ENCODE measurements at places on chromosomes 7 and 10. TPM values are rescaled to one million over a fixed set of nuclear protein-coding genes. Genes with fewer than 3 reads are reported as not detected.

DNA sequence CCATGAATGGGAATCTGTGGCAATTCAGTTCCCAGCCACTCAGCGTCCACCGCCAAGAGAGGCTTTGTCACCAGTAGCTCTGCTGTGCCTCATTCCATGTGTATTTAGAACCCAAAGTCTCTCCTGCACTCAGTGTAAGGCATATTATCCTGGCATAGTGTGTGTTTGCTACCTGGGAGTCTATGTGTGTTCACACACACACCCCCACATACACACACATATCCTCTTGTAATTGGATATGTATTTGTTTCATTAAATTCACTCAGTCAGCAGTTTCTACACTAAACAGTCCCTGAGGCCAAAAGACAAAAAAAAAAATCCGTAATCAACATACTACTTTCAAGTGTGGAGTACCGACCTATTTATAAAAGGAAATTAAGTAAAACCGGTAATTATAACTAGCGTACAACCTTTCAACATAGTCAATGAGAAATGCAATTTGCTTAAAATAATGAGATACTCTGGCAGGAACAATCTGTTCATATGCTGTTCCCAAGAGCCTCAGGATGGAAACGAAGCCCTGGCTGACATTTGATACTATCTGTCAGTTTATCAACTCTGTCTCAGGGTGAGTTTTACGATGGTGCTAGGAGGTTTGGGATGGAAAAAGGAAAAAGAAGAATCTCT is 425.8 kb upstream of the CELF2 start:
- DNase-seq, result no peak

- no peak for DNase-seq
Observed at GRCh38 chr7:31783221-31783620, 96.2 kb downstream of the PPP1R17 start.

DNA sequence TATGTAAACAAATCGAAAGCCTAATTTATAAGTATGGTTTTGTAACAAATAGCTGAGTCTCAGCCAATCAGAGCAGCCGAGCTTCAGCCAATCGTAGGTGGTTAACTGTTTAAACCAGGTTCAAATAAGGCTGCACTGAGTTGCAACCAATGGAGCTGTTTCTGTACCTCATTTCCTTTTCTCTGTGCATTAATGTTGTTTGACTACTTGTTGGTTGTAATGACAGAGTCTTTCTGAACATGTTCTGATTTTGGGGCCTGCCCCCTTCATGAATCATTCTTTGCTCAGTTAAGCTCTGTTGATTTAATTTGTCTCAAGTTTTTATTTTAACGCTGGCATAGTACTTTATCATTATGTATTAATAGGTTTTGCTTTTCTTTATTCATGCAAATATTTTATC is 14.6 kb downstream of the OTUD1 start:
- DNase-seq, result no peak

The ABCC2 gene
- total RNA-seq, result 0.72 TPM

The IGFBP3 gene
- 23.2 TPM for total RNA-seq

The PTPN20 gene
- 4.9 TPM for total RNA-seq

The CYP3A4 gene
- 0.67 TPM for total RNA-seq

DNA sequence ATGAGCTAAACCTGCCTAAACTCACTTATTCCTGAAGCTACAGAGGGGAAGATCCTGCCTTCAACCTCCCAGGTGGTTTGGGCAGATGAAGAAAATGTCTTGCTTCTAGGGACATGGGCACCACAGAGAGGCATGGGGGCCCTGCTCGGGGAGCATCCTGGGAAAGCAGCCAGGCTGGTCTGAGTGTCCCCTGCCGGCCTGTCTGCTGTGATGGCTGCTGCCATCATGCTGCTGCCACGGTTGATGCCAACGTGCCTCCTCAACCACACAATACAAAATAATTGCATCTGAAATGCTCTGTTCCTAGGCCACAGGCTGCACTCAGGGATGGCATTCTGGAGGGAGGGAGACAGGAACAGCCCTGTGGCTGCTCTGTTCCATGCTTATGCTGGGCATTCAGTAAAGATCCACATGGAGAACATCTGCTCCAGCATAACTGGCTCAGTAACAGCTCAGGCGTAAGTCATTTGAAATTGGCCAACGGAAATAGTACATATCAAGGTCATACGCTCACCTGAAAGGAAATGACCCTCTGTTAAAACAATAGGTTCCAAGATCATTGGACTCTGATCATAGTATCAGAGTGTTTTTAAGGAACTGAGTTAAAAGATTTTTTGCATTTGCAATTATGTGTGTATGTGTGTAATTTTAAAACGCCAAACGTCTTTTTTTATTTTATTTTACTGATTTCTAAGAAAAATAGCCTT is 299.0 kb downstream of the TNS3 start:
- DNase-seq, result peak; percentile 14

DNA sequence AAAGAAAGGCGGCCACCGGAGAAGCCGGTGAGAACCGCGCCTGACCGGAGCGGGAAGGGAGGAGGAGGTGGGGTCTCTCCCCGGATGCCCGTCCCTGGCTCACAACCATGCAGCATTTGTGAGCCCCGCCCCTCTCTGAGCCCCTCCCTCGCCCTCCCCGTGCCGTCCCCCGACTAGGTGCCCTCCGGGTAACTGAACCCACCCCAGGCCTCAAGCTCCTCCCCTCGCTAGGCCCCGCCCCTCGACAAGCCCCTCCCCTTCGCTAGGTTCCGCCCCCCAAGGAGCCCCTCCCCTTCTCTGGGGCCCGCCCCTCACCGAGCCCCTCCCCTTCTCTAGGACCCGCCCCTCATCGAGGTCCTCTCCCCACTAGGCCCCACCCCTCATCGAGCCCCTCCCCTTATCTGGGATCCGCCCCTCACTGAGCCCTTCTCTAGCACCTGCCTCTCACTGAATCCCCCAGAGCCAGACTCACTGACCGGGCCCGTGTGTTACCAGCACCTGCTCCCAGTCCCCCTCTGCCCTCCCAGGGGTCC is 42.2 kb upstream of the HSPB1 start:
- peak; percentile 30 for DNase-seq

DNA sequence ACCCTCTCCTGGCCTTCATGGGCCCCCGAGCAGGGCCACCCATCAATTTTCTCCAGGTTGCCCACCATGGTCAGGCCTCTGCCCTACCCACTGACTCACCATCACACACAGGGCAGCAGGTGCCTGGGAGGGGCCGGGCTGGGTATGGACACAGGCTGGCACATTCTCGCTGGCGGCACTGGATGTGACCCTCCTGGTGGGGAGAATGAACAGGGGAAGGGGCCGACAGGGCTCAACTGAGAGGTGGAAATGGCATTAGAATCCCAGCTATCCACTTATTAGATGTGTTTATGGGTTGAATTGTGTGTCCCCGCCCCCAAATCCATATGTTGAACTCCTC is 16.4 kb downstream of the KCP start:
- no peak for DNase-seq

The TSPAN13 gene
- 151 TPM for total RNA-seq

The SFR1 gene
- 6.8 TPM for total RNA-seq

DNA sequence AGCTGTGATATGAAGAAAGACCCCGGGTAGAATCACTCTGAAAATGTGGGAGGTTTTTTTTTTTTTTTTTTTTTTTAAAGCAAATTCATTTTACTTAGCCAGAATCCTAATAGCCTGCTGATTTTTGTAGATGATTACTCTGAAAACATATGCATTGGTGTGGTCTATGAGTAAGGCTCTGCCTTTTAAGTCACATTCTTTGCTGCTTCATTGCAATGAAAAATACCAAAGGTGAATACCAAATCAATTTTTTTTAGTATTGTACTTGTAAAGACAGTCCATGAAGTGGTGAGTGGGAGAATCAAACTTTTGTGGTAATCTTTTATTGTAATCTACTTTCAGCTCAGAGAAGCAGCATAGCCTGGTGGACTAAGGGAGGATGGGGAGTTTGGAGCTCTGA is 130.3 kb downstream of the SDK1 start:
- DNase-seq, result no peak

The NXPH1 gene
- not detected for total RNA-seq

The AIFM2 gene
- 25.7 TPM for total RNA-seq

The SHH gene
- 5.6 TPM for total RNA-seq

The HSPA14 gene
- 20.2 TPM for total RNA-seq

The TFR2 gene
- total RNA-seq, result 1.8 TPM

GRCh38 chr10:132614431-132615340 is 77.1 kb downstream of the INPP5A start:
- no peak for DNase-seq

GRCh38 chr10:78049851-78050250 is 16.2 kb downstream of the RPS24 start:
- no peak for DNase-seq

DNA sequence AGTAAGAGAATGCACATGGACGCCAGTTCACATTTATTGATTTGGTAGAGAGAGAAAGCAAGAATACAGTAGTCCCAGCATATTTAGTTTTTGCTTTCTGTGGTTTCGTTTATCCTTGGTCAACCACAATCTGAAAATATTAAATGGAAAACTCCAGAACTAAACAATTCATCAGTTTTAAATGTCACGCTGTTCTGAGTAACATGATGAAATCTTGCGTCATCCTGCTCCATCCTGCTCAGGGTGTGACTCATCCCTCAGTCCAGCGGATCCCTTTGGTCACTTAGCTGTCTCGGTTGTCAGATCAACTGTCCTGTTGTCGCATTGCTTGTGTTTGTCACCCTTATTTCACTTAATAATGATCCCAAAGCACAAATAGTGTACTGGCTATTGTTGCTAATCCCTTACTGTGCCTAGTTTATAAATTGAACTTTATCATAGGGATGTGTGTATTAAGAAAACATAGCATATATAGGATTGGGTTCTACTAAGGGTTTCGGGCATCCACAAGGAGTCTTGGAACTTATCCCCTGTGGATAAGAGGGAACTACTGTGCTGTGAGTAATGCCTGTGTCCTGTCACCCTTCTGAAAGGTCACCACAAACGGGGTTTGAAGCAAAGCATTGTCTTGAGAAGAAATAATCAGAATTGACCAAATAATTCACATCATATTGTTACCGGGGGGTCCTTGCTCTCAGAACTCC is 73.6 kb downstream of the OTUD1 start:
- DNase-seq, result no peak

The TDRD1 gene
- 0.05 TPM for total RNA-seq

The RTKN2 gene
- 7.4 TPM for total RNA-seq

The AQP1 gene
- 33.9 TPM for total RNA-seq

- DNase-seq, result peak; percentile 50
Observed at GRCh38 chr10:11610826-11611247, 613 bp downstream of the USP6NL start.

DNA sequence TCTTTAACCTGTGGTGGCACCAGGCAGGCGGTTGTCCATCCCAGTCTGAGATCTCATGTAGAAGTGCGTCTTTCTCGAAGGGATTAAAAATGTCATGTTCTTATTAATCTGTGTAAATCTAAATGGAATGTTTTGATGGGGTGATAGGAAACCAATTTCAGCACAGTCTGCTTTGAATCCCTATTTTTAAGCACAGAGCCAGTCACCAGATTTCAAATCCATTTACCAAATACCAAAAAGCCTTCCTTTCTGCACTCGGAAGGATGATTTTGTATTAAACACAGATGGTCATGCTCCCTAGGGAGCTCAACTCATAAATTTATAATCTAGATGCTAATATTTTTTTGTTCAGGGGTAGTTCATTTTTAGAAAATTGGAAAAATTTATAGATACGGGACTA is 160.6 kb upstream of the AOAH start:
- no peak for DNase-seq

- no peak for DNase-seq
Observed at GRCh38 chr10:119396008-119396708, 146.4 kb downstream of the RGS10 start.

GRCh38 chr7:75762350-75762917 is 9.6 kb downstream of the CCL26 start:
- no peak for DNase-seq

DNA sequence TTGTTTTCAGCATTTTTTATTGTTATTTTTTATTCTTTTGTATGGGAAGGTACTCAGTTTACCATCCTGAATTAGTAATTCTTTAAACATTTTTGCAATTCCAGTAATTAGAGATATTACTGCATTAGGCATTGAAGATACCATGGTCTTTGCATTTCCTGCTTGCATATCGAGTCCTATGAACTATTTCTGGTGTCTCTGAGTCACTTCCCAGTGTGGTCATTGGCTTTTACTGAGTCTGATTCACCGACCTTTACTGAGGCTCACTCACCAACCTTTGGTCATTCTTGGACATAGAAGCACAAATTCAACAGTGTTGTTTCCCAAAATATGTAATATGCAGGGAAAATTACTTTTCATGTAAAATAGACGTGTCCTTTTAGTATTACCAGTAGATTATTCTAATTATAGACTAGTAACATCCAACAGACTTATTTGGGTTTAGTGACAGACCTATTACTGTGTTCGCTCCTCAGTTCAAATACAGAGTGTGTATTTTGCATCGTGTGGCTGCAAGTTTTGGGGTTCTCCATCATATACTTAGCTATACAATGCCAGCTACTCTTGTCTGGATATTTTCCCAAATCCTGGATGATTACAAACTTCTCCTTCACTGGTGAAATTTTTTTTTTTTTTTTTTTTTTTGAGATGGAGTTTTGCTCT is 180.7 kb upstream of the PRSS1 start:
- DNase-seq, result no peak

The HOXA13 gene
- total RNA-seq, result 33.8 TPM

GRCh38 chr7:98107313-98107721 is 655 bp downstream of the LMTK2 start:
- DNase-seq, result no peak

The C10orf62 gene
- total RNA-seq, result not detected

DNA sequence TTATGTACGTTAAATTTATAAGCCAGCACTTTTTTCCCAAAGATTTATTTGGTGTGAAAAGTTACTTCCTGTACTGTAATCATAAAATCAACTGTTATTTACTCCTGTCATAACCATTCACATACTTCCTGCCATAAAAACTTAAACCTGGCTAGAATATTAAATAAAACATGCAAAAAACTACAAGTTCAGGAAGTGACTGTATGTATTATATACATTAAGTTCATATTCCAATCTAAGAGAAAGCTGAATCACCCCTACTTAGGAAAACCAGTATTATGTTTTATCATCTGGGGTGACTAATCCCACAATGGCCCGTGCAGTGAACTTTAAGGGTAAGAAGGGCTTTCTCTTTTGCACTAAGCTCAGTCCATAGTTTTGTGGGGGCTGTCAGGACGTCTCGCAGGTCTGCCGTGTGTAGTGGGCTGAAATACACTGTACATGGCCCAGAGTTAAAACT is 183.7 kb upstream of the KLF14 start:
- DNase-seq, result no peak

The UPK3B gene
- 0.72 TPM for total RNA-seq

The MCM10 gene
- 2.4 TPM for total RNA-seq

DNA sequence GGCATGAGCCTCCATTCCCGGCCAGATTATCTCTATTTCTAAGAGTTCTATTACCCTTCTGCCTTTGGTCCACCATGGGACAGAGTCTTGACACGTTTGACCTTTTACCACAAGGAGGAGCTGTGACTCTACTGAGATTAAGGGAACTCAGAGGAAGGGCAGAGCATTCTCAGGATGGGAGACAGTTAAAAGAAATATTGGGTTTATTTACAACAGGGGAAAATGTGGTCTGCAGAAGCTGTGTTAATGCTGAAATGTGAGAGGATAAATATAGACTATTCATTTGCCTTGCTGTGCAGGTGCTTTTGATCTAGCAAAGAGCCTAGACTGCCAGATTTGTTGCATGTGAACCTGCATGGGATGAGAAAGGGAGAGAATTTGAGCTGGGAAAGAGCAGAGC is 45.8 kb upstream of the PRSS58 start:
- DNase-seq, result no peak

Data from colonic mucosa (tissue), 4 donors.